ENCODE measurements at places on chromosomes 11 and 22.
A peak's percentile ranks its signal among the peaks of the same experiment; 100 is the strongest.

- DNase-seq: no peak
Measured at GRCh38 chr11:34458525-34458924, 19.8 kb downstream of the CAT start.

GRCh38 chr22:33572086-33572485 lies 348.2 kb downstream of the LARGE1 start:
- DNase-seq: no peak

GRCh38 chr11:65216830-65217229 lies 35.1 kb downstream of the CAPN1 start:
- no peak for DNase-seq

DNA sequence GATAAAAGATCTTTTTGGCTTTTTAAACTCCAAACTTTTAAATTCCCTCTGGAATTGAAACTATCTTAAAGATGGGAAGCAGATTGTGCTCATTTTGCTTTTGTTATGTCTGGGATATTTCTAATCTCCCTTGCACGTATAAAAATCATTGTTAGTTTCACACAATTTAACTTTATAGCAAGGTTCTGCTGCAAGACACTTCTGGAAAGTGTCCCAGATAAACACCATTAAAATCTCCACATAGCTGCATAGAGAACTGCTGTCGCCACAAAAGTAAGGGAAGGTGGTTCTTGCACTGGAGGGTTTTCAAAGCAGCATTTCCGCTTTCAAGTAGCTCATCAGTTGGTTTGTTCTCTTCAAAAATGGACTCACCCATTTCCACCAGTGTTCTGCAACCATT lies 11.8 kb downstream of the PTS start:
- DNase-seq: no peak

GRCh38 chr11:121591405-121592033 lies 138.8 kb upstream of the SORL1-AS1 start:
- DNase-seq: peak; percentile 26

GRCh38 chr11:94295534-94295933 lies 8.8 kb upstream of the IZUMO1R start:
- DNase-seq: no peak

DNA sequence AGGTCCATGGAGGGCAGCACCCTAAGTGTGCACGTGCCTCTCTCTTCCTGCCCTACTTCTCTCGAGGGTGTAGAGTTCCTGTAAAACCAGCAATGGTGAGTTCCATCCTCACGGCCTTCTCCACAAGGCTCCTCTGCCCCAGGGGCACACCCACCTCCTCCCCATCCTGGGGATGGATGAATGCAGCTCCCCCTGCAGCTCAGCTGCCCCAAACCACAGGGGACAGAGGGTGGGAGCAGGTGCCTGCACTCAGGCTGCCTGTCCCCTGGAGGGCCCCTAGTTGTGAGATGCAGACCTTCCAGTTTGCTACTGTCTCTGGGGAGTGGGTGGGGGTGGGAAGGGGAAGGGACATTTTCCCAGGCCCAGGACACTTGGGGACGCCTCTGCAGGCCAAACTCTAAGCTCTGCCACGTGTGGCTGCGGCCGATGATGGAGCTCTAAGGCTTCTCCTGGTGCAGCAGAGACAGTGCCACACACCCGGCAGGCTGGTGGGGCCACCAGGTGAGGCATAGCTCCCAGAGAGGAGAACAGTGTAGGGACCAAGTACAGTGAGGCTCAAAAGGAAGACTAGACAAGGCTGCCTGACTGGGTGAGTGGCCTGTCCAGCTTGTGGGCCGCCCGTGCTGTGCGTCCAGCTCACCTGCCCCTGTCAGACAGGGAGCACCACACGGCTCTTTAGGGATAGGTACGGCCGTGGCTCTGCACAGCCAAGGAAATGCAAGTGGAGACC lies 540.9 kb downstream of the TBC1D22A start:
- DNase-seq: no peak

DNA sequence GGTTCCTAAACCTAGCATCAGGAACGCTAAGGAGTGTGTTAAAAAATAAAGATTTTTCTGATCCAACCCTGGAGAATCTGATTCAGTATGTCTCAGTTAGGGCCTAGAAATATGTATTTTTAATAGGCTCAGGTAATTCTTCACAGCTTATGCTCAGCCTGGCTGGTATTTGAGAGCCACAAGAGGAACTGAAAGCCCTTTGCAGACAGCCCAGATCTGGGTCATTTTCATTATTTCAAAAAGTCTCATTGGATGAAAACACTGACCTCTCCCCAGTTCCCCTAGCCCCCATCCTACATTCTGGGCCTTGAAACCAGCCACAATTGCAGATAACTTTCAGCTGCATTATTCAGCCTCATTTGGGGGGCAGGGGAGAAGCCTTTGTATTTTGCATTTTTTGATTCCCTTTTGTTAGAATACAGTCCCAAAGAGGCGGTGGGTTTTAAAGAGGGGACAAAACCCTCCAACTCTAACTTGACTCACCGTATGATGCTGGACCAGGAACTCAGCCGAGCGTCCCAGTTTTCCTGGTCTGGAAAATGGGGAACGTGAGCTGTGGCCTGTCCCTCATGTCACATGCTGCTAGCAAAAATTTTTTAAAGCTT lies 66.0 kb upstream of the LARGE1 start:
- no peak for DNase-seq
